RWPE1 (cell line): ENCODE measurements at places on chromosomes 3 and 15.

DNA sequence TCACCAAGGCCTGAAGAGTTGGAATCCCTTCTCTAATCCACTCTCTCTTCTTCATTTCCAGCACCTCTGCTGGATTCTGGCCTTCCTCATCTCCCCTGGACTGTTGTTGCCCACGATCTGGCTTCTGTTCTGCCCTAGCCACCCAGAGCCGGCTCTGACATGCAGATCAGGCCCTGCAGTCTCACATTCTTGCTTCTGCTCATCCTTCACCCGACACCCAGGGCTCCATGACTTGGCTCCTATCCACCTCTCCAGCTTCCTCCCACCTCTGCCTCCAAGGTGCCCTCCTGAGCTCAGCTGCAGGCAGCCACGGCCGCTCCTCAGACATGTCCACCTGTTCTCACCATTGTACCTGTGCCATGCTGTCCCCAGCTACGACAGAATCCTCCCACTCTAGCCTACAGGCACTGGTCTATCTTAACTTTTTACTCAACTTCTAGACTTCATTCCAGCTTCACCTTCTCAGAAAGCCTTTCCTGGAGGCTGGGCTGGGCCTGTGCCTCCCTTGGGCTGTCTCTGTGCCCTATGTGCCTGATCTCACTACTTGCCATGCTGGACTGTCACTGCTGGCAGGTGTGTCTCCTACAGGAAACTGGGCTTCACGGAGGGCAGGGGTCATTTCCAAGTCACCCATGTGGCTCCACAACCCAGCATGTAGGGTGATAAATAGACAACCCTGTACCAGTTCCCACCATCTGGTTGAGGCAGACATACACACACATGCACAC, 16.0 kb upstream of the TBC1D21 start:
- no peak for DNase-seq

GRCh38 chr15:28228096-28228495, 93.9 kb downstream of the HERC2 start:
- no peak for DNase-seq

- no peak for DNase-seq
Observed at GRCh38 chr3:34352778-34353331, 554.4 kb downstream of the PDCD6IP start.

GRCh38 chr3:122077293-122078234, 22.4 kb downstream of the CD86 start:
- no peak for DNase-seq

DNA sequence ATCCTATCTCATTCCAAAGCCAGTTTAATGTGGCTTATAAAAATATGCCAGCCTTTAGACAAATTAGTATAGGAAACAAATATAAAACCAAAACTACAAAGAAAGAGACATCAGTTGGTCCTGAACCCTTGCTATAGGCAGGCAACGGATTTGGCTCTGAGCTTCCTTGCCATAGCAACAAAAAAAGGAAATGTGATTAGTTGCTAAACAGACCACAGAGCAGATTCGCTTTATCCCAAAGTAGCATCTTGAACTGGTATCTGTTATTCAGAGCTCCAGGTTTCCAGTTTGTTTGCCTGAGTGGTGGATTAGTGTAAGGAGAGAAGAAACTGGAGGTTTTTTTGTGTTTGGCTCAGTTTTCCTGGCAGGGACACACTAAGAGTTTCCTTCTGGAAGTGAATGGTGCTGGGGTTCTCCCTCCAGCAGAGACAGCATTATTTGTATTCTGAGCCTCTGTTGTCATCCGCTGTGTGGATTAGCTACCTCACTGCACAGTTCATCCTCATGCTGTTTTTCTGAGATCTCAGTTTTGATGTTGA, 44.1 kb downstream of the CHST2 start:
- no peak for DNase-seq

DNA sequence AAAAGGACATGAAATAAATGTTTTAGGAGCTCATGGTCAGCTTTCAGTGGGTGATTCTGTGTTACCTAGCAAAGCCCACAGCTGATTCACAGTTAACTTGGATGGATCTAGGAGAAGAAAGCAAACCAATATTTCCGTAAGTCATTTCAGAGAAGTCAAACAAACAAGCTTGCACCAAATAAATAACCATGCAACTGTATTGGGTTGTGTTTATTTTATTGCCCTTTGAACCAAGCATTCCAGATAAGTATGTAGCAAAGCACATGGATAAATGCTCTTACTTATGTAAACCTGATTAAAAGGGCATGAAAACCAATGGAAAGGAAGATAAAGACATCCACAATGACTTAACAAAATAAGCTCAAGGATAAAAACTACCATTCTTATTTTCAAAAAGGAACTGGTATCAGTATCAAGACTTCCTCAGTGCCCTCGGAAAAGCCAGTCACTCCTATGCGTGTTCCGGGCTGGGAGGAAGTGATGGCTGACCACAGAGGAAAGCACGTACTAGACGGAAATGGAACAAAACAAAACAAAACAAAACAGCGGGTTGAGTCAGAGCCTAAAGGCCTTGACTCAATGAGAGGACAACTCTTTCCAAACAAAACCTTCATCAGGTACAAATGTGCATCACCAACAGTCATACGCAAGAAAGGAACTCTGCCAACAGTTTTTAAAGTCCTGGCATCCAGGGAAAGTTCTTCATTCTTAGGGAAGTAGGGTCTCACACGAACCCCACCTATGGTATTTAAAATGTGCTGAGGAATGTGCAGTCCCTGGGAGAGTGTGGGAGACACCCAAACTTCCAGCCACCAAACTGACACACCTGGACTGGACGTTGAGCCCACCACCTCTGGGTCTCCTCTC, 103.3 kb downstream of the SNRK start:
- peak; percentile 47 for DNase-seq

GRCh38 chr3:59542276-59542675, 492.5 kb upstream of the CFAP20DC start:
- DNase-seq, result no peak

DNA sequence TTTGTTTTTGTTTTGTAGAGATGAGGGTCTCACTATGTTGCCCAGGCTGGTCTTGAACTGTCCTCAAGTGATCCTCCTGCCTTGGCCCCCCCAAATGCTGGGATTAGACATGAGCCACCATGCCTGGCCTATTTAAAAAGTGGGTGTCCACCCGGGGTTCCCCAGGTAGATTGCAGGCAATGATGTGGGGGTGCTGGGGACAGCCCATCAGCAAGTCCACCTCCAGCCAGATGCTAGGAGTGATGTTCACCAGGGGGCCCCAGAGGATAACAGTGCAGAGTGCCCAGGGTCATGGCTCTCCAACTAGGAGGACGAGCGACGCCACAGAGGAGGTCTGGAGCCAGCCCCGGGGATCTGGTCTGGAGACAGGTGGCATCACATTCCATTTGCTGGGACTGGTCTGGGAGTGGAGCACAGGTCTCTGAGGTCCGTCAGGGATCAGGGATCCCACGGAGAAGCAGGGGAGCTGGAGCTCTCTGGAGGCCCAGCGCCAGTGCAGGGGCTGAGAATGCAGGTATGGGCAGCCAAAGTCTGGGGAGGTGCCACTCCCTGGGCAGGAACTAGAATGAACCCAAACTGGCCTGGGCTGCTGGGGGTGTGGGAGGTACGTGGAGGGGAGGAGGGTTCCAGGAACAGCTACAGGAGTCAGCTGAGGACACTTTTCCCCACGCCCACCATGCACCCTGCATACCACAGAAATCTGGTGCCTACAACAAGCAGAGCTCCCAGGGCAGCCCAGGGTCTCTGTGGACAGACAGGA, 51.2 kb upstream of the PCSK6 start:
- peak; percentile 20 for DNase-seq

- DNase-seq, result no peak
Observed at GRCh38 chr3:125381743-125382142, 6.6 kb upstream of the ZNF148 start.

DNA sequence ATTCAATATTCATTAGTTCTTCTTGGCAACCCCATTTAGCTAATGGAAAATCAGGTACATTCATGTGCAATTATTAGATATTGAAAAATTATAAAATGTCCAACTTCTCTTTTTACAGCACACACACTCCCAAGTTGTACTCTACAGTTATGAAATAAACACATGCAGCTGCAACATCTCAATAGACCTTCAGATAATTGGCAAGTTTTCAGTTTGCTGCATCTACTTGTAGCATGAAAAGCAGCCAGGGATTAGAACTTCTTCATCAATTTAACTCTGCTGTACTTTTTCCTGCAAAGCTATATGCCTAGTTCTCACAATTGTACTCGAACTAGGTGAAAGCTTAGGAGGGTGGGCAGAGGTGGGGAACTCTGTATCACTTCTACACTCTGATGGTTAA, 46.6 kb upstream of the FHIT start:
- DNase-seq, result no peak

DNA sequence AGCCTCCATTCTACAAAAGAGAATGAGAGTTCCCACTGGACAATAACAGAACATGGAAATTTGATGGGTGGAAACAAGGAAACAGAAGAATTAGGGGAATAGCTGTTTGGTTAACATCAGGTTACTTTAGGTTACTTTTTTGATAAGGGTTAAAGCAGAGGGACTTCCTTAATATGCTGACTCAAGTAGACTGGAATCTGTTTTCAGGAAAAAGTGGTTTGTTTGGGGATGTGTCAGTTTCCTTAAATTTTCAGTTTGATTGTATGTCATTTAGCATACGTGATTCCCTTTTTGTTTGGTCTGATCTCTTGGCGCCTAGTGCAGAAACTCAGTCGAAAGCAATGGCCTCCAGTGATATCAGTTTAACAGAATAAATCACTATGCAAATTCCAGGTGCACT, 411.8 kb upstream of the GRM7 start:
- no peak for DNase-seq

- DNase-seq, result no peak
Observed at GRCh38 chr15:29039466-29040369, 153.9 kb downstream of the APBA2 start.

DNA sequence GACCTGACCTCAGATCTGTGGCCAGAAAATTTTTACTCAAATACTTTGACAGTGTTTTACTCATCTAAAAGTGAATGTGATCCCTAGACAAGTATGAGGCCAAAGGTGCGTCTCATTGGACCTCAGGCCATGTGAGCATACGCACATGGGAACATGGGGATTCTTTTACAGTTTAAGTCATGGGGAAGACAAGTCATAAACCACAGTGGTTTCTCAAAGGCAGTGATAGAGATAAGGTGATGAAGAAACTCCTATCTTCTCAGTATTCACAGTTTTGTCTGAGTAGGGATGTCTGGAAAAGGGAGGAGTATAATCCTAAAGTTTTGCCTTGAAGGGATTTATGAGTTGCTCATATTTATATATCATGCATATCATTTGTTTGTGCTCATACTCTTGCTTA, 173.8 kb downstream of the FNDC3B start:
- DNase-seq, result no peak

DNA sequence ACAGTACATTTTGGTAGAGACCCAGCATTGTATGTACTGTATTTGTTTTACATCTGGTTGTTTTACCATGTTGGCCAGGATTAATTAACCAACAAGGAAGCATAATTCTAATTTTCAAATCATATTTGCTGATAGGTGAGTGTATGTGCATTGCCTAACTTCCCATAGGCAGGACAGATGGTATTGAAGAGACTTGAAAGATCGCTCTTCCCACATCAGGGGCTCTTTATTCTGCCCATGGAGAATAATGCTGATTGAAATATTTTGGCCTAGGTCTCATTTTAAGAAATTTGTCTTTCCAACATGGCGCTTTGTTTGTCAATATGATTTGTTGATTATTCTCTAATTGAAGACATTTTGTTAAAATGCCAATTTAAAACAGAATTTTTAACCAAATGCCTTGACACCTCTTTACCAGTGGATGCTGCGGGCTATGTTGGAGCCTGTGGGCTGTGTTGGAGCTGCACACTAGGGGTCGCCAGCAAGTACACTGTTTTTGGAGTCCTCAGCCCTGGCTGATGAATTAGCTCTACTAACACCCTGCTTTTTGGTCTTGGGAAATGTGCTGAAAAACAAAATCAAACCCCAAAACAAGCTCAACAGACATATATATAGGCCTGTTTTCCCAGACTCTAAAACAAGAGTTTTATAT, 5.3 kb downstream of the P2RY12 start:
- DNase-seq, result peak; percentile 10

DNA sequence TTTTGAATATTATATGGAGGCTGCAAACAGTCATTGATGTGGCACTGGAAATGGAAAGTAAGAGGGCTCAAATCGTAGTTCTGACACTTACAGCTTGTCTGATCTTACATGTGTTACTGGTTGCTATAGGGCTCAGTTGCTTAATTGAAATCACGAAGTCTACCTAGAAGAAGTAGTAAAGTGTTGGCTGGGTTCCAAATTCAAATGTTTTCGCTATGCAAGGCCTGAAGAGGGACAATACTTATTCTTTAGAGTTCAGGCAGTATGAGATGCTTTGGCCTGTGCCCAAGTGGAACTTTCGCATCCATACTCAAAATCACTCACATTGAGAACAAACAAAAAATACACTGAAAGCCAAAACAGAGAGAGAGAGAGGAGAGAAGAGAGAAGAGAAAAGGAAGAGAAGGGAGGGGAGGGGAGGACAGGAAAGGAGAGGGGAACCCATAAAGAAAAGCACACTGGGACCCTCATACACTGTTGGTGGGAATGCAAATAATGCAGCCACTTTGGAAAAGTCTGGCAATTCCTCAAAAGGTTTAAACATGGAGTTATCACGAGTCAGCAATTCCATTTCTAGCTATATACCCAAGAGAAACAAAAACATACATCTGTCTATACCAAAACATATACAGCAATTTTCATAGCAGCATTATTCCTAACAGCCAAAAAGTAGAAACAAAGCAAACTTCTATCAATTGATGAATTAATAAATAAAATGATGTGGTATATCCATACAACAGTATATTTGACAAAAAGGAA, 2.9 kb upstream of the FXR1 start:
- no peak for DNase-seq

DNA sequence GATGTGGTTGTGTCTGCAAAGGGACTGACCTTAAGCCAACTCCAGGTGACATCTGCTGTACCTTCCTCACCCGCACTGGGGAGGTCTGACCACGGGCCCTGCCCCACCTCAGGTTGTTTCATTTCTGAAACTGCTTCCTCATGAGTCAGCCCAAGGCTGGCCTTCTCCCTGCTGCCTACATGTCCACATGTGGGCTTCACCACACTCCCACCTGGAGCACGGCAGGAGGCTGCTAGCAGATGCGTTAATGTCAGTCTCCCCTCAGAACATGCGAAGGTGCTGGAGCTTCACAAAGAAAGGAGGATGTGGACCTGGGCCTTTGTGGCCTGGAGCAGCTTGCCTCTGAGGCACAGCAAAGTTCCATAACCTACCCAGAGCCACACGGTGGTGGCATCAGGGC, 69.4 kb upstream of the PLXNA1 start:
- DNase-seq, result no peak

- DNase-seq, result no peak
Observed at GRCh38 chr3:12182687-12183441, 24.2 kb upstream of the TIMP4 start.
